NCI-H2081 (cell line): ENCODE measurements at places on chromosomes 12 and 14.

DNA sequence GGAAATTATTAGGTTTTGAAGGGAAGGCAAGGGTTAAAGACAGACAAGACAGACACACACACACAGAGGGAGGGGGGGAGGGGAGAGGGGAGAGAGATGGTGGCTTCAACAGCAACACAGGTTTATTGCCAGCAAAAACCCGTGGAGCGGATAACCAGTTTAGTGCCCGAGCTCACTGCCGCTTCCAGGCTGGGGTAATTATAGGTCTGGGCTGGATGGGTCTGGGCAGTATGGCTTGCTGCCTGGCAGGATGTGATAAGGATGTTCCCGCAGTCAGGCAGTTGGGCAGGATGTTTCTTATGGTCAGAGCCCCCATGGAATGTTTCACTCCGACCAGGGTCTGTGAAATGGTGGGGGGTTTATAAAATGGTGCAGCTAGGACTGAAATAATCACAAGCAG, 4.4 kb upstream of the TDRD9 start:
- DNase-seq, result peak; percentile 61

- DNase-seq, result no peak
Measured at GRCh38 chr14:80926397-80927082, 15.0 kb downstream of the CEP128 start.

- DNase-seq, result no peak
Measured at GRCh38 chr12:132066345-132066685, 77.8 kb downstream of the DDX51 start.

DNA sequence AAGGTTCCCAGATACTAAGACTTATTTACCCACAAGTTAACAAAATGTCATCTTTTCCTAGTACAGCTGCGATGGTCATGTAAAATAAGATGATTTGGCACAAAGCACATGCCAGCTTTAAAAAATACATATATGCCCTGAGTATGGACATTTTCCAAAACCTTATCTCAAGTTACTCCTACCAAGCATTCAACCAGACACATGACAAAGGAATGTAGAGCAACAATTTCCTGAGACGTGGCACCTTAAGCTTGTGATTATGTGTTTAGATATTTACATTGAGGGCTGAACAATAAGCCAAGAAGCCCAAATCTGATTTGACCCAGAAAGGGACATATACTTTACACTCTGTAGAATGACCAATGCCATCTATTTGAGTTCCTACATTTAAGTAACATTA, 24.5 kb upstream of the OVCH1 start:
- no peak for DNase-seq
